ENCODE measurements at places on chromosomes 11 and 22. TPM values are rescaled to one million over a fixed set of nuclear protein-coding genes. Genes with fewer than 3 reads are reported as not detected.
A peak's percentile ranks its signal among the peaks of the same experiment; 100 is the strongest.

DNA sequence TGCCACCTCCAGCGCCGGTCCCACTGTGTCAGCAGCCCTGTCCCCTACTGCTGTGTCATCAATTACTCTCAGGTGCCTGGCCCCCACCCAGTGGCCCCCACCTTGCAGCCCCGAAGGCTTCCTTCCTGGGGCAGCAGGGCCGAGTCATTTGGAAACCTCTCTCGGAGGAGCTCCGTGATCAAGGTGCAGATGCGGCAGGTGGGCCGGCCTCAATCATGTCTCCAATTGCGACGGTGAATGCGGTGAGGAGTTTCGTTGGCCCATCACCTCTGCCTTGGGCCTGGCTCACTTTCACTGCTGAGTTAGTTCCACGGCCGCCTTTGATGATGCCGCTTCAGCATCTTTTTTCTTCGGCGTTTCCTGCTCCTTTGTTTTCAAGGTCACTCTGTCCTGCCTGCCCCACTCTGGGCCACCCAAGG lies 11.3 kb upstream of the CXCR5 start:
- no peak overlapping the region for H3K27ac ChIP-seq
- no peaks in the 10 kb centered on the region for H3K4me1 ChIP-seq
- no peak overlapping the region for H3K4me3 ChIP-seq
- H3K27me3 ChIP-seq, result no peaks in the 10 kb centered on the region

Gene CARD18
- total RNA-seq, result not detected

- H3K27me3 ChIP-seq, result peaks cover 9% of the 10 kb centered on the region
- no peaks in the 10 kb centered on the region for H3K36me3 ChIP-seq
- H3K4me3 ChIP-seq, result no peak overlapping the region
- no peak for DNase-seq
Measured at GRCh38 chr11:77142091-77142975, 14.3 kb downstream of the MYO7A start.

DNA sequence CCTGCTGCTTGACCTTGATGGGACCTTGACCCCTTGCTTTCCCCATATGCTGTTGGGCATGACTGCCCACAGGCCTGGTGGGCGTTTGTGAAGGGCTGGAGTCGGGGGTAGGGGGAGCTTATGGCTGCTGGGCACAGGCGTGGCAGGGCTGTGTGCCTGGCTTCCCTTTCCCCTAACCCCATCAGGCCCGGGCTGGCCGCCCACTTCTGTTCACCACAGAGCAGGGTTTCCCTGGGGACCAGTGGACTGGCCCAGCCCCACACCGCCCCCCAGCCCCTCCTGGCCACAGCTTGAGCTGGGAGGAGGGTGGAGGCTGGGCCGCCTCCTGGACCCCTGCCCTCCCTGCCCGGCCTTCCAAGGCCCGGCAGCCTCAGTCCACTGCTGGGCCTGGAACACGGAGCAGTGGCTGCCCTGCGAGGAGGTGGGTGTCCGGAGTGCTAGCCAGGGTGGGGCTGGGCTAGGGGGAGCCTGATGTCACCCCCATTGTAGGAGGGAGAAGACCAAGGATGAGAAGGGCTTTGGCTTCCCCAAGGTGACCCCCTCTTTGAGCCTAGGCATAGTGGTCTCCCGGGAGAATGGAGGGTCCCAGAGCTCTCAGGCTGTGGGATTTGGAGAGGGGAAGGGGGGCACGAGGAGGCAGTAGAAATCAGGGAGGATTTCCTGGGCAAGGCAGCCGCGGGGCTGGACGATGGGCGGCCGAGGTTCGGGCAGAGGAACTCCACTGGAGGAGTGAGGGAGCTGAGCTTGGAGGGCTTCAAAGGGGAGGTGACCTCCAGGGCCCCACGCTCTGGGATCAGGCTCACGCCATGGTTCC lies at the start of gene AIFM3:
AIFM3 (plus strand) TSS at position 373 of the 814 bp plus-strand sequence. CDS start 690 bp downstream, outside the sequence.
- no peak for DNase-seq
- peaks cover 79% of the 10 kb centered on the region for H3K27me3 ChIP-seq
- H3K4me1 ChIP-seq, result peaks cover 4% of the 10 kb centered on the region
- H3K4me3 ChIP-seq, result no peak within 1 kb of the TSS

- H3K27me3 ChIP-seq, result no peaks in the 10 kb centered on the region
- peaks cover 23% of the 10 kb centered on the region for H3K36me3 ChIP-seq
- H3K27ac ChIP-seq, result peak overlapping the region; percentile 47
- DNase-seq, result no peak
Measured at GRCh38 chr22:41862160-41862529, 29.2 kb downstream of the SREBF2 start.

GRCh38 chr11:57463671-57464538 lies 3.6 kb downstream of the RTN4RL2 start:
- H3K27ac ChIP-seq, result peak overlapping the region; percentile 63
- H3K36me3 ChIP-seq, result no peaks in the 10 kb centered on the region
- peak; percentile 46 for DNase-seq
- peaks cover 3% of the 10 kb centered on the region for H3K4me1 ChIP-seq

DNA sequence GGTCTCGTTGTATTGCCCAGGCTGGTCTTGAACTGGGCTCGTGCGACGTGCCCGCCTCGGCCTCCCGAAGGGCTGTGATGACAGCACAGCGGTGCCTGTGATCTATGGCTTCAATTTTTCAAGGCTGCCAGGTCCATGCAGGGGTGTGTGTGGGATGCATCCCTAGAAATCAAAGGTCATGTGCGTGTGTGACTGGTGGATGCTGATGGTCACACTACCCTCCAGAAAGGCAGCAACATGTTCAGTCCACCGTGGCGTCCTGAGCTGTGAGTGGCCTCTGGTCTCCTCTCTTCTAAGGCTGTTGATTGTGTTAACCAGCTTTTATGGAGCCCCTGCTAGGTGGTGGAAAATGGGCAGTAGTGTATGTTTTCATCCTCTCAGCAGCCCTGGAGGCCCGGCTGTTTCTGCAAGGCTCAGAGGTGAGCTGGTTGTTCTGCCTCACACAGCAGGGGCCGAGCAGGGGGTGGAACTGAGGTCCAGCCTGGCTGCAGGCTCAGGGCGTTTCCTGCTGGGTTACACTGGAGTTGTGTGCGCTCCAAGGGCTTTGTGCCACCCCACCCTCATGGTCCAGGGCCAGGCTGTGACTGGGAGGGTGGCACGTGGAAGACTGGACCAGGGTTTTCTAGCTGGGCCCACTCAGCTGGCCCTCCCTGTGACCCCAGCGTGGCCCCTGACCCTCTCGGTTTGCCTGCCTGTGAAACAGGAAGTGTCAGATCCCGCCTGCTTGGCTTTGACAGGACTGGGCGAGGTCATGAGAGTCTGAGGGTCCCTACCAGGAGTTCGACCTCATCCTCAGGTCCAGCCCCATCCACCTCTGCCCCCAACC lies 7.7 kb downstream of the BIK start:
- H3K4me1 ChIP-seq, result no peaks in the 10 kb centered on the region
- no peak overlapping the region for H3K27ac ChIP-seq
- H3K27me3 ChIP-seq, result no peaks in the 10 kb centered on the region
- H3K36me3 ChIP-seq, result no peaks in the 10 kb centered on the region
